ENCODE measurements at places on chromosomes 2 and 18.
A peak's percentile ranks its signal among the peaks of the same experiment; 100 is the strongest.

- no peak for DNase-seq
Observed at GRCh38 chr2:187310701-187311100, 137.4 kb downstream of the CALCRL start.

DNA sequence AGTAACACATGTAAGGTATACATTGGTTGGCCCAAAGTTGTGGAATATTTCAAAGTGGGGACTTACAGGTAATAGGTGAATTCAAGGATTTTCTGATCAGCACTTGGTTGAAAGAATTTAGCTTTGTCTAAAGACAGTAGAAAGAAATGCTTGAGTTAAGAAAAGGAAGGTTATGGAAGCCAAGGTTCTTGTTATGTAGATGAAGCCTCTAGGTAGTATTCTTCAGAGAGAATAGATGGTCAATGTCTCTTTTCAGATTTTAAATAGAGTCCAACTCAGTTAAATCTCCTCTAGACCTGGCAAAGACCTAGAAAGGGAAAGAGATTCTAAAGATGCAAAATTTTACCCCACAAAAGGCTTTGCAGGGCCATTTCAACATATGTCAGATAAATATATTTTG is 157.4 kb downstream of the ANKRD30B start:
- no peak for DNase-seq

DNA sequence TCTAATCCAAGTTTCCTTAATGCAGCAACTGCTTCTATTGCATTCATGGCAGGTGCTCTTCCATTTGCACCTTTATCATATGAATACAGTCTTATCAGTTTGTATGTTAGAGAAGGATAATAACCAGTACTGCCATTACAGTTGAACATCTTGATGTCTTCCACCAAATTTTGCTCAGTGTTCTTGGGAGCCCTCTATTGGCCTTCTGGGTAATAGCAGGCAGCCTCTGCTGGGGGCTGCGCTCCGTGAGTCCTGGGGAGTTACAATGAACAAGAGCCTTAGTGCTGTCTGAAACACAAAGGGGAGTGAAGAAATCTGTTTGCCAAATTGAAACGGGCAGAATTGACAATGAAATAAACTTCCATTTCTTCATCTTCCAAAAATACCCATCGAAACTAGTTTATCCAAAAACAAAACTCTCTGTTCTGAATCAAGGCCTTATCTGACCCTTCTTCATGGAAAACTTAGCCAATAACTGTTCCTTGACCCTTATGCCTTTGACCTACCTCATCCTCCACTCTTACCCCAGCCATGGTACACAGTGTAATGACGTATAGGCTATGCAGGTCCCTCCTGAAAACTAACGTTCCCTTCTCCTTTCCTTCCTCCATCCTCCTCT is 79.9 kb downstream of the ALK start:
- no peak for DNase-seq

GRCh38 chr18:2981212-2981728 is 31.7 kb downstream of the LPIN2 start:
- DNase-seq = no peak

GRCh38 chr2:12513339-12513738 is 203.4 kb upstream of the TRIB2 start:
- no peak for DNase-seq

DNA sequence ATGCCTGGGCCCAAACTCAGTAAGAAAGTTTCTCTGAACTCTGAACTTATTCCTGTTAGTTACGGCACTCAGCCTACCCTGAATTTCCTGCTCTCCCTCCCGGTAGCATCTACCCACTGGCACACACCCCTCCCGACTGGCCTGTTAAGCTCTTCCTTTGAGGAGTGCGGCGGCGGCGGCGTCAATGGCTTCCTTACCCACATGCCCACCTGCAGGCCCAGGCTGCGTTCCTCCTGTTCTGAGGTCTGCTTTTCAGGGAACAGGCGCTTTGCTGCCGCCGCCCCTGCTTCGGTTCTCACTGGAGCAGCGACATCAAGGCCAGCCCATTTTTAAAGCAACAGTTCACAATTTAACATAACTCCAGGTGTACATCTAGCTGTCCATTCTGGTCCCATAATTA is 432.4 kb downstream of the DCDC2C start:
- DNase-seq = no peak

GRCh38 chr18:2823202-2823601 is 23.6 kb upstream of the EMILIN2 start:
- no peak for DNase-seq

- DNase-seq = no peak
Observed at GRCh38 chr2:237441605-237442274, 27.8 kb upstream of the COL6A3 start.

DNA sequence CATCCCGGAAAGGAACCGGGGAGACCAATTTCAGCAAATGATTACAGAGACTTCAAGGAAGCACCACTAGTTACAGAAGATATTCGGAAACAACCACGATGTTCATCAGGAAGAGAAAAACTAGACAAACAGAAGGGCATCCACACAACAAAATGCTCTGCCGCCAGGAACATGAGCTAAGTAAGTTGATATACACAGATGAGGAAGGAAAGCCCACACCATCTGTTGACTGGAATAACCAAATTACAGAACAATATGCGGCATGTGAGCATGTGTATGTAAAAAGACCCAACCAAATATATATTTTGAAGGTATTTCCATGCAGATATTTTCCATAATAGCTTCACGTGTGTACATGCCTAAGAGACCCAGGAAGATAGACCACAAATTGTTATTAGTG is 47.0 kb downstream of the ACKR3 start:
- DNase-seq = no peak

DNA sequence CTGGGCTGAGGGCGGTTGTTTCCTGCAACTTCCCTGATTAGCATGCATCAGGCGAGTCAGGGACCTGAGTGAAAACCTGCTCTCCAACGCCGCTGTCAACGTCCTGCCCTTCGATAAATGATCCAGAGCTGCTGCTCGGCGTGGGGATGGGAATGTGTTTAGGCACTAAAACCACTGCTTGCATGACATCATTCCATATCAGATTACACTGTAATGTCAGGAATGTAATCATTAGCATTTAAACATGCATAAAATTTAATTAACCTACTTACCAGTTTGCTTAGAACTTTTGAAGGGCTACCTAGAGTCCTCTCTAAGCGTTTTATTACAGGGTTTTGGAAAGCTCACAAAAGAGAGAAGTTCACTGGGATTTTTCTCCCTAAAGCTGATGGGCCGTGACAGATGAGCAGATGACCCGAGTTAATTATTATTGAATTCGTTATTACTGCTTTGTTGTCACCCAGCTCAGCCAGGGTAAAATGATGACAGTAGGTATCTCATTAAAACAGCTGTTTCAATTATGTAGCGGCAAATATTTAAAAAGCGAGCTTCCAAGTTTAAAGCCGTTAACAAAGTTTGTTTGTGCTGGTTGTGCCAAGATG is 685.6 kb upstream of the SALL3 start:
- DNase-seq = no peak

GRCh38 chr2:3678212-3678611 is 20.2 kb downstream of the ALLC start:
- DNase-seq = no peak

DNA sequence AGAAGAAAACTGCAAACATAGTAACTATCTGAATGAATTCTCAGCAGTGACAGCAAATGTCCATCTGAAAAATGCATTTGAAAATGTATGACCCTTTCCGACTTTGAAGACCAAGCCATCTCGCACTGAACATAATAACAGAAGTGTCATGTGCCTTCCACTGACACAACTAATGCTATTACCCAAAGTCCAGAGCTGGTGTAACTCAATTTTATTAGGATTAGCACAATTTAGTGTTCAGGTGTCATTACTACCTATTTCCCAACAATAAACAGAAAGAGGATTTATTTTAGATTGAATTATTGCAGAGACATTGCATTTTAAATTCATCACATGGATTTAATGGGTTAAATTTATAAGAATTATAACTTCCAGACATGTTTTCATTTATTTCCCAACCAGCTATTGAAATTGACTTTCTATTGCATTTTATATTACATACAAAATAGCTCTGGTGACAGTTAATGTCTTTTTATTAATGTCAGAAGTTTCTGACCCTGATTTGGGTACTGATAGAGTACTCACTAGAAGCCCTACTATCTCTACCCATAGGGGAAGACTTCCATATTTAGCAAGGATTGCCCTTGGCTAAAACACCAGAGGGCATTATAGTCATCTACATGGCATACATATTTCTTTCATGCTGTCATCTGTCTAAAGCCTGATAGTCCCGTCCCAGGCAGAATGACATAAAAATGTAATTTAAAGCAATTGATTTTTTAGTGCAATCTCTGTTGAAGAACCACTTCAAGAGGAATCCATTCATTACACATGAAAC is 7.0 kb upstream of the STK39 start:
- DNase-seq = no peak

DNA sequence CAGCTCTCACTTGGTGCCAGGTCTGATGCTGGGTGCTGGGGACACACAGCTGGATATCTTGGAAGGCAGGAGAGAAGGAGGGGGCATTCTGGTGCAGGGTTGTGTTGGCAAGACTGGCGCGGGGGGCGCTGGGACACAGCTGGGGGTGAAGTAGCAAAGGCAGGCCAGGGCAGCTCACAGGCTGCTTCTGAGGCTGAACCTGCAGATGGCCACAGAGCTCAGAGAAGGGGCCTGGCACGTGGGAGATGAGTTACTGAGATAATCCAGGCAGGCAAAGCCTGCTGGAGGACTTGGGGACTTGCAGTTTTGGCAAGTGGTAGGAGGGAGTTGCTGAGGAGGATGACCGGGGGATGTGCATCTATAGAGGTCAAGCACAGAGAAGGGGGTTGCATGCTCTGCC is 16.2 kb upstream of the DGKD start:
- DNase-seq = no peak

DNA sequence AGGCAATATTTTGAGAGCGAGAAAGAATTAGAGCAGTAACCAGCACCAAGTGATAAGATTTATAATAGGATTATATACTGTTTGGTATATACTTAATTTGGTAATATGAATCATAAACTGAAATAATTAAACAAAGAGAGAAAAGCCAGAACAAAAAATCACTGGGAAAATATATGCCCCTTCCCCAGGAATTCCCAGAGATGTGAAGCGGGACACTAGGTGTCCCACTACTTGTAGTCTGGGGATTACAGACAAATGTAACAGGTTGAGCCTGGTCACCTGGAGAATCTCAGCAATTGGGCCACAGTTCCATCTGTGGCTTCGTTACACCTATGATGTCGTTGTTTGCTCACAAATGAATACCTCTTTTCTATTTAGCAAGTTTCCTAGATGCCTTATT is 256.1 kb upstream of the CHAC2 start:
- DNase-seq = no peak

- DNase-seq = peak; percentile 46
Observed at GRCh38 chr18:23237524-23238151, 102.4 kb downstream of the CABLES1 start.

Data from stimulated activated naive B cell treated with anti-CD40 and anti-IgM and Interleukin-4, amounts not matched to agents 10 μg/mL and 1 μg/mL and 100 μg/mL, for 72 hours (primary cell).